Activated naive CD8-positive, alpha-beta T cell treated with anti-CD3 and anti-CD28 coated beads for 36 hours (primary cell): ENCODE measurements at places on chromosomes 5 and 9. TPM values are rescaled to one million over a fixed set of nuclear protein-coding genes. Genes with fewer than 3 reads are reported as not detected.

The IGFBPL1 gene
- total RNA-seq: not detected

- no peak for DNase-seq
These were observed 199.9 kb downstream of the EBF1 start for GRCh38 chr5:158899792-158900191.

GRCh38 chr9:110746211-110746930 is 77.8 kb downstream of the MUSK start:
- no peak for DNase-seq

- no peak for DNase-seq
These were observed 11.9 kb downstream of the FYB1 start for GRCh38 chr5:39207345-39208045.
